NCI-H187 (cell line): ENCODE measurements at places on chromosomes 5 and 9.

- DNase-seq: no peak
Observed at GRCh38 chr9:34521406-34522045, 1.3 kb downstream of the ENHO start.

DNA sequence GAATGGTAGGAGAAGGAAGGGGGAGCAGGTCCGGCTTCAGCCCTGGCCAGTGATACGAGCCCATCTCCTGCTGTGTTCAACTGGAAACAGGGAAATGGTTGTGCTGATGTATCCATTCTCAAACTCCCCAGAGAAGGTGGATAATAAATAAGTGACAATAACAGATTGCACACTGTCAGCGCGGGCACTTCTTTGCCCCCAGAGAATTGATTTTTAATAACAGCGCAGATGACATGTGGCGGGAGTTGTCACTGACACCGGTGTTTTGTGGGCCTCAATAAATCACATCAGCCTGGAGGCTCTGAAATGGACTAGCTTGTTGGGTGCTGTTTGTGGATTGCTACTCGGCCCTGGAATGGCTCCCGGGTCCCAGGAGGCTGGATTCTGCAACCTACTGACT, 141.4 kb upstream of the PANK3 start:
- no peak for DNase-seq

- no peak for DNase-seq
Observed at GRCh38 chr5:172009536-172010270, 3.3 kb upstream of the FBXW11 start.

GRCh38 chr5:15943487-15943886, 236.1 kb downstream of the MARCHF11 start:
- no peak for DNase-seq

GRCh38 chr9:18536554-18536953, 62.6 kb downstream of the ADAMTSL1 start:
- no peak for DNase-seq

DNA sequence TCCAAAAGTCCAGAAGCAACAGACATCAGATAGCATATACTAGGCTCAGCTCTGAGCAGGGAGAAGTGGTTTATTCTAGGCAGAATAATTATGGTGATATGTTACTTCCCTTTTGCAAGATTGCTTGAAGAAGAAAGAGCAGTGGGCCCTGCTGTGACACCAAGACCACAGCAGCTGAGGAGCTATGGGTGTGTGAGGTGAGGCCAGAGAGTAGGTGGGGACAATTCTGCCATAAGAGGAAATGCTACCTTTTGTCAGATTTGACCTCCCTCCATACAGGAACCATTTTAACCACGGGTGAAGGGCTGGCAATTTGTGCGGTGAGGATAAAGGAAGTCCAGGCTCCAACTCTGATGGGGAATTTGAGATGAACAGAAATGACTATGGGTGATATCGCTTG, 51.3 kb downstream of the TNFSF15 start:
- DNase-seq: no peak

GRCh38 chr5:6501701-6502100, 53.0 kb downstream of the UBE2QL1 start:
- no peak for DNase-seq

DNA sequence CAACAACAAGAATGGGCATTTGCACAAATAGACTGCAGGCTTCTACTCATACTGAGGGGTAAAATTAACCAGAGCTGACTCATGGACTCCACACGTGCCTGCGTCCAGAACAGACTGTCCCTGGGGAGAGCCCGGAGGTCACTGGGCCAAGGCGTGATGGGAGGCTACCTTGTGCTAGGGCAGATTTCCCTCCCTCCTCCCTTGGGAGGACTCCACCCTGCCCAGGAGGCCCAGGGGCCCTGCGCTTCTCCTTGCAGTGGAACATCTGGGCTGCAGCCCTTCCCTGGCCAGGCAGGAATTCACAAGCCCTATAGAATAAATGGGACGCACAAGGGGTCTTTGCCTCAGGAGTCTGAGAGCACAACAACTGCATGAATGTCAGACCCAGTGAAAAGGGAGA, 35.6 kb downstream of the IRX2 start:
- DNase-seq: no peak

DNA sequence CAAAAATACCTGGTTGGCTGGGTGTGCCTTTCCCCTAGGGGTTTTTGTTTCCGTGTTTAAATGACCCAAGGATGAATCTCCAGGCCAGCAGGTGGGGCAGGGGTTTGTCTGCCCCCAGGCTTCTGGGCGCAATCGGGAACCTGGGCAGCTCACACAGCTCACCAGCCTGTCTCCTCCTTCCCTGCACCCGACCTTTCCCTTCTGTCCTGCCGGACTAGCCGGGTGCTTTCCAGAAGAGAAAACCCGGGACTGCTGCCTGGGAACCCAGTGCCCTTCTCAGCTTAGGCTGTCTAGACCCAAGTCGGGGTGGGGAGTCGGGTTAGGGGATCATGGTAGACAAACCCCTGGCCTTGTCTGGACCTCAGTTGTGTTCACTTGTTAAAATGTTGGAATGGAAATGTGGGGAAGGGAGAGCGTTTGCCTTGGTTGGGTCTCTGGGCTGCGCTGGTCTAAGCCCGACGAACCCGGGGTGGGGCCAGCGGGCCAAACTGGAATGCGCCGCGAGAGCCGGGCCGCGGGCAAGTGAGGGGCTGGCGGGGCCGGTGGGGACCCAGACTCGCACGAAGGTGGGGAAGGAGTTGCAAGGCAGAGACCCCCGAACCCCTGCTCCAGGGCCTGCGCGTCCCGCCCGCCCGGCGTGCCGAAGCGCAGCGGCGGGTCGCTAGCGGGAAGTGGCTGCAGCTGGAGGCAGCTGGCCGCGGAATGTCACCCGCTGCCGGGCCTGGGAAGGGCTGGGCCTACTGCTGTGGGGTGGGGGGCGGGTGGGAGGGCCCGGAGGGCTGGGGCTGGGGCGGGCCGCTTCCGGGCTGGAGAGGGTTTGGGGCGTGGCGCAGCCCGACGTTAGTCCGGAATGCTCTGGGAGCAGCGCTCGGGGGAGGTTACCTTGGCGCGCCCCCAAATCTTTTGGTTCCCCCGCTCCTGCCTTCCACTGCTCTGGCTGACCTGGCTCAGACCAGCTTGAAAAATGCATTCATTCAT, 84.6 kb downstream of the DAB2IP start:
- no peak for DNase-seq

DNA sequence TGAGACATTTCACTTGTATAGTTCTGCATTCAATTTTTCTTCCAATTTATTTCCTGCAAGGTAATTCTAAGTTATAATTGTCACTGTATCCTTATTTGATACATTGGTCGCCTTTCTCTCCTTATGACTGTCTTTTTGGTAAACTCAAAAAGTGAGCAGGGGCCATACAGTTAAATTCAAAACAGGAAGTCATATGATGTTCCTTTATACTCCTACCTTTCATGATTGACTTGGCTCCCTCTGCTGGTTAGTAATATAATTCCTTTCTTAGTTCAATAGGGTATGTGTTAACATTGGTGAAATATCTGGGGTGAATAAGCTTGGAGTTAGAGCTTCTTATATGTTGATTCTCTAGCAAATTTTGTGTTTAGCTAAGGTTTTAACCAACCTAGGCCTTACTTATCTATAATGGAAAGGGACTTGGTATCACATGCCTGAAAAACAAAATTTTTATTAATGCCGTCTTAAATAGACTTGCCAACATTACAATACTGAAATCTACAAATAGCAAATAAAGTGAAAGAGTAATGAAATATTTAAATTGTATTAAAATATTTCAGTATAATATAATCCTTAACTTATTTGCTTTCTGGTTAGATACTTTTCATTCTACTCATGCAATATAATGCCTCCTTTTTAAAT, 6.0 kb upstream of the NIPBL start:
- peak; percentile 15 for DNase-seq

DNA sequence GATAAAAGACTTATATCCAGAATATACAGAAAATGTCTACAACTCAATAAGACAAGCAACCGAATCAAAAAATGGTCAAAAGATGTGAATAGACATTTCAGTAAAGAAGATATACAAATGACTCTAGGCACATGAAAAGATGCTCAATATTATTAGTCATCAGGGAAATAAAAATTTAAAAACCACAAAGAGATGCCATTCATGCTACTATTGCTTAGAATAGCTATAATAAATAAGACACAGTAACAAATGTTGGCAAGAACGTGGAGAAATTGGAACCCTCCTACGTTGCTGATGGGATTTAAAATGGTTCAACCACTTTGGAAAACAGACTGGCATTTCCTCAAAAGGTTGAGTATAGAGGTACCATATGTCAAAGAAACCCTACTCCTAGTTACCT, 39.8 kb downstream of the POLK start:
- DNase-seq: no peak

GRCh38 chr5:172705576-172706084, 64.6 kb downstream of the NEURL1B start:
- DNase-seq: no peak

DNA sequence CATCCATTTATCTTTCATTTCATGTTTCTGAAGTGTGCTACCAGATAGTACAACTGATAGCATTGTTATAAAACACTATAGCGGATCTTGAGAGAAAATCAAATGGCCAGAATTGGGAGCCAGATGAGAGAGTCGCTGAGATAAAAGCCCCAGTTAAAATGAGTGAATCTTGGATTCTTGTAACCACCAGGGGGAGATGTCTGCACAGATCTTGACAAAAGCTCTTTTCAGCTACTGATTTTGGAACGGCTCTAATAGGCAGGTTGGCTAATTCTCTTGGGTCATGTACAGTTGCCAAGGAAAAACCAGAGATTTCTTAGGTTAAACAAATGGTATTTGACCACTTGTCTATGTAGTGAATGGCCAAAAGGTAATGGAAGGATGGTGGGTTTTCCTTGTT, 21.7 kb downstream of the F2RL2 start:
- no peak for DNase-seq

DNA sequence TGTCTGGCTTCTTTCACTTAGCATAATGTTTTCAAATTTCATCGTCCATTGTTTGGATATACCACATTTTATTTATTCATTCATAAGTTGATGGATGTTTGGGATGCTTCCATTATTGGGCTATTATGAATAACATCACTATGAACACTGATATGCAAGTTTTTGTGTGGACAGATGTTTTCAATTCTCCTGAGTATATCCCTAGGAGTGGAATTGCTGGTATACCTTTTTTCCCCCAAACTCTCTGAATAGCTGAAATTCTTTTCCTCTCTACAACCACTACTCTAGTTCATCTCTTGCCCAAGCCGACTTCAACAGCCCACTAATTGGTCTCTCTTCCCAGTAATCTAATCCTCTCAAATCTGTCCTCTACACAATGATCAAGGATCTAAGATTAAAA, 4.7 kb upstream of the ZFR start:
- no peak for DNase-seq

DNA sequence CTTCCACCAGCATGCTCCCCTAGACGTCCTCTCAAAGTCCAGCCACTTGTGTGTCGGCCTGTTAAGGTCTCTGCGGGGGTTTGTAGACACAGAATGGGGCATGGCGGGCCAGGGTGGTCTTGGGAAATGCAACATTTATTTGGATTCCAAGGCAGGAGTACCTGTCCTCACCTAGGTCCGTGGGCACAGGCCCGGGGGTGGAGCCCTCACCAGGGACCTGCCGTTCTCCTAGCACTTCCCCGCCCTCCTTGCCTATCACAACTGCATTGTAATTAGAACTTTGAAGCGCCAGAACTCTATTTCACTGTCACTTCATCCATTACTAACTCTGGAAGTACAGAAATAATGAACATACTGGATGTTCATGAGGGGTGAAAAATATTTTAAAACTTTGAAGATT, 268.3 kb upstream of the ACTBL2 start:
- DNase-seq: no peak
